SJCRH30 (cell line): ENCODE measurements at places on chromosomes 2 and 18. TPM values are rescaled to one million over a fixed set of nuclear protein-coding genes. Genes with fewer than 3 reads are reported as not detected.

Gene PLEK
- total RNA-seq: 0.10 TPM in 1 of 2 replicates, not detected in the other

GRCh38 chr18:24002479-24002878 lies 12.1 kb upstream of the TTC39C start:
- no peaks in the 10 kb centered on the region for H3K36me3 ChIP-seq
- H3K4me3 ChIP-seq: no peak overlapping the region
- H3K27ac ChIP-seq: no peak overlapping the region
- H3K4me1 ChIP-seq: no peaks in the 10 kb centered on the region
- no peaks in the 10 kb centered on the region for H3K27me3 ChIP-seq

- H3K27ac ChIP-seq: no peak overlapping the region
- H3K36me3 ChIP-seq: no peaks in the 10 kb centered on the region
- 0 out of 2 replicates have a peak, but pooled peaks cover 4% of the 10 kb centered on the region for H3K4me1 ChIP-seq
- H3K27me3 ChIP-seq: no peaks in the 10 kb centered on the region
- DNase-seq: peak; percentile 42
Measured at GRCh38 chr2:103161456-103162289, 399.8 kb downstream of the TMEM182 start.

Gene DNAH7
- total RNA-seq: 0.20 and 0.32 TPM in 2 replicates

DNA sequence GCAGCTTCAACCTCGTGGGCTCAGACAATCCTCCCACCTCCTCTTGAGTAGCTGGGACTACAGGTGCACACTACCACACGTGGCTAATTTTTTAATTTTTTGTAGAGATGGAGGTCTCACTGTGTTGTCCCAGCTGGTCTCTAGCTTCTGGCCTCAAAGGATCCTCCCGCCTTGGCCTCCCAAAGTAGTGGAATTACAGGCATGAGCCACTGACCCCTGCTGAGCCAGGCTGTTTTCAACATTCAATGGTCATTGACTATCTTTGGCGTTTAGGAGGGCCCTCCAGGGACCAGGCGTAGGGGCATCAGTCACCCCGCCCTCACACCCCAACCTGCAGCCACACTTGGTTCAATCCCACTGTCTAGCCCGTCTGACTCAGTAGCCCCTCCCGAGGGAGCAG lies 5.2 kb downstream of the MZT2B start:
- no peak overlapping the region for H3K4me3 ChIP-seq
- no peaks in the 10 kb centered on the region for H3K36me3 ChIP-seq
- H3K27ac ChIP-seq: no peak overlapping the region
- DNase-seq: no peak
- no peaks in the 10 kb centered on the region for H3K27me3 ChIP-seq

Gene HOXD3
- not detected in 2 replicates for total RNA-seq

Gene SPDYA
- total RNA-seq: 0.51 and 0.83 TPM in 2 replicates

Gene MROH2A
- not detected in 2 replicates for total RNA-seq

DNA sequence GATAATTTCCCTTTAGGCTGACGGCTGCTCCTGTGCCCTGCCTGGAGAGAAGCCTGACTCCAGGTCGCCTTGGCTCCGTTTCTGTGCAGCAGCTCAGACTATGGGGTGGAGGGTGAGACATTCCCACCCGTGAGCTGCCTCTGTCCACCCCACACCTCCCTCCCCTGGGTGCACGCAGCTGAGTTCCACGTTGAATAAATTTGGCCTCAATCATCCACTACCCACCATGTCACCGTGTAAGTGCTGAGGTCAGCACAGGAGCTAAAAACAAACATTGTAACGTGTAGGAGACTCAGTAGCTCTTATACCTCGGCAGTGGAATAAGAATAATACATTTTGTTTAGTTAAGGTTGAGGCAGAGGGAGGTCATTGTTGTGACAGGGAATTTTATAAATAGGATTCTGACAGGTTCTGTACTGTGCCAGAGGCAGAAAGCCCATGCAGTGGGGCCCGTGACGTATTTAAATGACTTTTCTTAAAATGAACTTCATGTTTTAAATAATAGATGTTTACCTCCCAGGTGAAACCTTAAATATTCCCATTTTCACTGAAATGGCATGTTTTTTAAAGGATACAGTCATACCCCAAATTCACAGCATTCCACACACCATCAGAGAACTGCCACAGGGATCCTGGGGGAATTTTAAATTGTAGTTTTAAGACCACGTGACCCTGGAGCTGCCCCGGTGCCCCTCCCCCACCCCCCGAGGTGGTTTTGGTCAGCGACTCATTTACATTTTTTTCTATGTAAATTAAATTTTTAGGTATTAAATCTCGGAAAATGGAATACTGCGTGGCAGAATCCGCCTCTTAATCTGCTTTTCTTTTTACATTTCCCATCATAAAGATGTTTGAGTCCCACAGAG lies 50.2 kb downstream of the NFATC1 start:
- no peak overlapping the region for H3K4me3 ChIP-seq
- H3K27ac ChIP-seq: no peak overlapping the region
- no peak for DNase-seq

Gene EFEMP1
- total RNA-seq: 0.06 TPM in 1 of 2 replicates, not detected in the other

DNA sequence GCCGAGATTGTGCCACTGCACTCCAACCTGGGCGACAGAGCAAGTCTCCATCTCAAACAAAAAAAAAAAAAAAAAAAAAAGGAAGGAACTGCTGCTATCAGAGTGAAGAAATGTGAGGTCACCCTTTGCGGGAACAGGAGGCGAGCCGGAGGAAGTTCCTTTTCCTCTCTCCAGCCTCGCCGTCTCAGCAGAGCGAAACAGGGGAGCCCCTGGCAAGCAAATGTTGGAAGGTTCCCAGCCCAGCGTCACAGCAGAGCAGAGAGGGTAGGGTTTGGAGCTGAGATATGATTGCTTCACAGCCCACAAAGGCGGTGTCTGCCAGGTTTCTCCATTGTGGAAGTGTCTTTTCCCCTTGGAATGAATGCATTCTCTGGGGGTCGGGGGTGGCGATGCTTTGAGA lies 28.5 kb downstream of the SLC20A1 start:
- H3K4me3 ChIP-seq: no peak overlapping the region
- H3K27ac ChIP-seq: no peak overlapping the region
- no peaks in the 10 kb centered on the region for H3K36me3 ChIP-seq

Gene RGPD3
- not detected in 2 replicates for total RNA-seq

- DNase-seq: no peak
- no peaks in the 10 kb centered on the region for H3K36me3 ChIP-seq
- H3K4me1 ChIP-seq: no peaks in the 10 kb centered on the region
Measured at GRCh38 chr2:635687-636621, 41.3 kb downstream of the TMEM18 start.

Gene CAPN14
- total RNA-seq: not detected in 2 replicates

Gene RPRM
- not detected in 2 replicates for total RNA-seq

DNA sequence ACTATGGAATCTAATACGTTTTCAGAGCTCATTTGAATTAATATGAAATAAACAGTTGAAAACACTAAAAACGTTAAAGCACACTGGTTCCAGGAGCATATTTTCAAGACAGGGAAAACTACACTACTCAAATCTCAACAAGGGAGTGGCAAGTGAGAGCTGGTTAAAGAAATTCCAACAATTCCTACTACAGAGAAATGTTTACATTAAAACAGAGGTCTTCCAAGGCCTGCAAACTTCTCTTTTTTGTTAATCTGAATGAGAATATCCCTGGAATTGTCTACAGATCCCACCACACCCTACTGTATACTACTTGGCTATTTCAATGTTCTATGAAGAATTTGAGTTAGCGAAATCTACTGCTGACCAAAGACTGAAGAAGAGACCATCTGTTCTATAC lies 231.5 kb downstream of the ZEB2 start:
- H3K4me1 ChIP-seq: no peaks in the 10 kb centered on the region
- H3K4me3 ChIP-seq: no peak overlapping the region
- H3K27ac ChIP-seq: no peak overlapping the region
- no peaks in the 10 kb centered on the region for H3K36me3 ChIP-seq

Gene MPP4
- 0.05 and 0.24 TPM in 2 replicates for total RNA-seq

- no peaks in the 10 kb centered on the region for H3K4me1 ChIP-seq
- H3K4me3 ChIP-seq: no peak overlapping the region
- no peaks in the 10 kb centered on the region; the same call in none of the 2 replicates for H3K27me3 ChIP-seq
Measured at GRCh38 chr2:37357530-37357929, 13.1 kb downstream of the QPCT start.
